ENCODE measurements at places on chromosomes 6 and 20.

GRCh38 chr6:10201606-10202510, 213.0 kb downstream of the TFAP2A start:
- no peak for DNase-seq

- no peak for DNase-seq
Observed at GRCh38 chr6:31676322-31676903, 4.5 kb downstream of the LY6G5C start.

- no peak for DNase-seq
Observed at GRCh38 chr6:145688493-145688905, 46.8 kb downstream of the EPM2A start.

GRCh38 chr6:124676033-124676432, 286.2 kb upstream of the RNF217 start:
- DNase-seq, result no peak

- no peak for DNase-seq
Observed at GRCh38 chr6:1591243-1591642, 18.5 kb upstream of the FOXC1 start.

DNA sequence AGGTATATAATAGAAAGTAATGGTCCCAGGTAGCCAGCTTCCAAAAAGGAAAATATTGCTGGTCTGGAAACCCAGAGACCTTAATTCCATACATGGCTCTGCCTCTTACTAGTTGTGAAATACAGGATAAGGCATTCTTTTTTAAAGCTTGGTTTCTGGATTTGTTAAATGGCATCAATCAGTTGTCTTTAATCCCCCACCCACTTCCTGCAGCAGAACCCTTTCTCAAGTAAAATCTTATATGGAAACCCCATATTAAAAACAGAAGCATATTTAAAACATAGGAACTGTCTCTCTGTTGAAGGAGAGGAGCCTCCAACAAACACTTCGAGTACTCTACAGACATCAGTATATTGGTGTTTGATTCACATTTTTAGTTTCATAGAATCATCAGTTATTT, 6.2 kb upstream of the LCA5 start:
- DNase-seq, result no peak

- DNase-seq, result no peak
Observed at GRCh38 chr6:108862479-108863191, 14.4 kb downstream of the ARMC2 start.

DNA sequence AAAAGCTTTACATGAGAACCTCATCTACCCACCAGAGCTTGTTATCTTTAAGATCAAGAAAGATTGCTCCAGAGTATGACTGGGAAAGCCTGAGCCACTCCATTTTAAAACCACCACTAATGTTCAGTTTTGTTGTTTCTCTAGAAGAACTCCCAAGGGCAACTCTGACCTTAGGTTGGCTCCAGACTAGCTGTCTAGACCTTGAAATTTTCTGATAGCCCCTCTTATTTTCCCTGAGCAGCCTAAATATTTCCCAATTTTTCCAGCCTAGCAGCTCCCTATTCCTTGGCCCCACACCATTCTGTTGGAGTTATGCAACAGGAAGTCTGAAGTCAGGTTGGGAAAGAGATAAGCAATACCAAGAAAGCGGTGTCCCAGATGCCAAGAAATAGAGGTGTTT, 84.6 kb upstream of the TCF21 start:
- no peak for DNase-seq

DNA sequence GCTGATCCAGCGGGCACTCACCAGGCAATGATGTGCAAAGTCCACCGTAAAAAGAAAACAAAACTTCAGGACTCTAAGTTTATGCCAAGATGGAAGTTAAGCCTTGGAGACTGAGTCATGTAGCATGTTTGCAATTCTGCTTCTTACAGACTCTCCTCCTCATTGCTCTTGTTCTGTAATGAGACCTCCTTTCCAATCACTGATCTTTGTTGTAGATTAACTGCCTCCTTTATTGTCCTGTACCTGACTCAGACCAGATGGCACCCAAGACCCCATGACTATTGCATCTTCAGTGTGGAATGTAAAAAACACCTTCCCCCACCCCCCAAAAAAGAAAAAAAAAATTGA, 11.2 kb downstream of the NEU1 start:
- no peak for DNase-seq

GRCh38 chr6:75334266-75335040, 49.9 kb upstream of the TMEM30A start:
- no peak for DNase-seq

- no peak for DNase-seq
Observed at GRCh38 chr6:26071135-26071534, 16.1 kb upstream of the HFE start.
